A549 treated with Hydrocortisone at 1 μM for 4 hours (cell line): ENCODE measurements at places on chromosomes 1 and 21. TPM values are rescaled to one million over a fixed set of nuclear protein-coding genes. Genes with fewer than 3 reads are reported as not detected.

Gene SYCP1
- not detected in 5 replicates for total RNA-seq

Gene TRPM2
- 6.7 to 10.5 TPM (median 8.3 TPM) in 5 replicates for total RNA-seq

Gene TMEM61
- 0.56 to 1.1 TPM (median 0.87 TPM) in 5 replicates for total RNA-seq

Gene TEDDM1
- not detected in 5 replicates for total RNA-seq
